ENCODE measurements at places on chromosomes 11 and 22.

DNA sequence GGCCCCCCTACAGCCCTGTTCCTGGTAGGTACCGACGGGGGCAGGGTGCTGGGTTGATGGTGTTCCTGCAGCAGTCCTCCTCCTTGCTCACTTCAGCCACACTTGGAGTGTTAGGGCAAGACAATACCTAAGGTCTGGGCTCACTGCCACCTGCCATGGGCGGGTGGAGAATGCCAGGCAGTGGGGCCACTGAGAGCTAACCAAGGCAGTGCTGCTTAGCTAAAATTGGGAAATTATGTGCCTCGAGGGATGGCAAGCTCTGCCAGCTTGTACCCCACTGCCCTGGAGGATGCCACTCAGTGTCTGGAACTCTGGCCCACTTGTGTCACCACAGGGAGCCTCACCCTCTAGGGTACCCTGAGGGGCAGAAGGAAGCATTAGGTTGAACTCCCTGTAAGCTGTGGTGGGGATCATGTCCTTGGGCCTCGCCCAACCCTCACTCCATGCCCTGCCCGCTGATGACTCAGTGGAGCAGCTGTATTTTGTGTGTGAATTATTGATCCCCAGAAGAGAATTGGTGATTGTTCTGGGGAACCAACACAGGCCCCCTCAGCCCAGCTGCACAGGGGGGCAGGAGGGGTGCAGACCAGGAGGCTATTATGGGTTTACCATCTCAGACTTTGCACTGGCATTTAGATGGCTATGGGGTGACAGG lies 17.7 kb downstream of the PHLDB1 start:
- no peak for DNase-seq

DNA sequence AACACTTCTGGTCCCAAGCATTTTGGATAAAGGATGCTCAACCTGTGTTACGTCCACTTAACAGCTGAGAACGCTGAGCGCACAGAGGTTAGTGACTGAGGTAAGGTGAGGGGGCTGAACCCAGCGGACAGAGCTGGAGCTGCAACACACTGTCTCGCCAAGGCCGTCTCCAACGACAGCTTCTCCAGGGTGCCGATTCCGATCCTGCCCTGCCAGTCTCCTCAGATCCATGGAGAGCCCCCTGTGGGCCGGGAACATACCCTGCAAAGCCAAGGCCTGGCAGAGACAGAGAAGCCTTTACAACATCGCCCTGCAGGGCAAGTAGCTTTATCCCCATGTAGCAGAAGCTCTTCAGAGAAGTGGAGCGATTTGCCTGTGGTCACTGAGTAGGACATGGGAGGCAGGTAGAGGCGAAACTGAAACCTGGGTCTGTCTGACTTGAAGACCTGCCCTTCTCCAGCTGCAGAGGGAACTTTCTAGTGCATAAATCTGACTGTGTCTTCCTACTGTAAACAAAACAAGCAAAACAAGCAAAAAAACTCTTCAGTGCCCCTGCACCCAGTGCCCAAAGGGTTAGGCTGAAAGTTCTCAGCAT lies 72.8 kb downstream of the SCUBE1 start:
- DNase-seq: no peak

- no peak for DNase-seq
Measured at GRCh38 chr11:101291279-101291678, 161.7 kb upstream of the PGR start.

GRCh38 chr22:32536352-32536751 lies 61.7 kb downstream of the FBXO7 start:
- DNase-seq: no peak

- no peak for DNase-seq
Measured at GRCh38 chr11:15848631-15849168, 507.6 kb downstream of the SOX6 start.

DNA sequence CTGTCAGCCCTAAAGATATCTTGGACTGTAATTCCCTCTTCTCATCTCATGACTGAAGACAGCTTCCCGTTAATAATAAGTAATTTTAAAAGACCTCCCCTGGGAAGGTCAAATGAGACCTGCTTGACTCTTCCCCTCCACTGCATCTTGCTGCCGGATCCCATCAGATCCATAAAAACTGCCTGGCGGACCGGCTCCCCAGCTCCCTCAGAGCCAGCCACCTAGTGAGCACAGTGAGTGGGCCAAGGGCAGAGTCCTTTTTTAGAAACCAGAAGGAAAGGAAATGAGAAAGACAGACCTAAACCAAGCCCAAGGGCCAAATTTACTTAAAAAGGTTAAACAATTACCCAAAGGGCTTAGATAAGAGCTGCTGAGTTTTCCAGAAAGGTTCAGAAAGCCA lies 595.3 kb downstream of the OPCML start:
- no peak for DNase-seq
